Bone marrow (tissue), 2 donors: ENCODE measurements at places on chromosomes 11 and 22.

- no peak for DNase-seq
Observed at GRCh38 chr22:49936973-49937757, 18.7 kb downstream of the CRELD2 start.

- DNase-seq: no peak
Observed at GRCh38 chr11:848380-848931, 5.8 kb downstream of the TSPAN4 start.

DNA sequence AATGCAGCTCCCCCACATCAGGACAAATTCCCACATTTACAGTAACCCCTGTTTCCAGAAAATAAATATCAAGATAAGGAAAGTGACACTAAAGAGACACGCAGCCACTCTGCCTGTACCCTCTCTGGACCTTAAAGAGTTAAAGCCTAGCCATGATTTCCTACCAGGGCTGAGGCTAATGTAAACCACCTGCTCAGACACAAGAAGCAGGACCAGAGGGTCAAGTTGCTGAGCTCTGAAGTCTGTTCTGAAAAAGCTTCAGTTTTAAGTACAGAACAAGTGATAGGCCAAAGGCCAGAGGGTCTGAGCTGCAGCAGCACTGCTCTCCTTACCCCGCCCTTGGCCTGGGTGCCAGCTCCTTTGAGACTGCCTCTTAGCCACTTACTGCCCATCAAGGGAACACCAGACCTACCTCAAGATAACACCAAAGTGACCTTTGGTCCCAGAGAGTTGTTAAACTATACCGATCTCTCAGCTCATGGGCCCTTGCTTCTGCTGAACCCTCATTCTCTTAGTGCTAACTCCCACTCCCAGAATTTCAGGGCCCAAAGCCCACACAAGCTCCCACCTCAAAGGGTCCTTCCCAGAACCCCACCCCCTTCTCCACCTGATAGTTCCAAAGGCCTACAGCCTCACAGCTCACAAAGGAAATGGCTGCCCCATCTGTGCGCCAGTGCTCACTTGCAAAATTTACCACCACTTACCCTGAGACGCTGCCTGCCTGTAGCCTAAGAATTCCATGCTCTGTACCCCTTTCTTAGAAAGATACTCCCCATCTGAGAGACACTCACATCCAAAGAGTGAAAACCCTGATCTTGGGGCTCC lies 40.5 kb downstream of the IL18BP start:
- no peak for DNase-seq

GRCh38 chr11:59102259-59102765 lies 4.7 kb upstream of the FAM111B start:
- peak; percentile 26 for DNase-seq

DNA sequence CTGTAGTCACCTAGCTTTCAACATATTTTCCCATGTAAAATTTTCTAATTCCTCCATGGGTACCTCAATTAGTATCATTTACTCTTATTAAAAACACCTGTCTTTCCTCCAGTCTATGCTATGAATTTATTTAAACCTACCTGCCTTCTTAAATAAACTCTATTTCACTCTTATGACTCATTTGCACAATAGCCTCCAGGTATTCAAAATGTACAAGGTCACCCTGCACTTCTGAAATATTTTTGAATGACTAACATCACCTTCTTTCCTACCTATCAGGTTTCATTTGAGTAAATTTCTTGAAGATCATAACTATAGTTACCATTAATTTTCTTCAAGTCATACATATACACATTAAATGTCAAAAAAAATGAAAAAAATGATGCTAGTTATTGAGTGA lies 939.7 kb downstream of the DLG2 start:
- no peak for DNase-seq

GRCh38 chr11:65298655-65299179 lies 15.9 kb upstream of the CDC42EP2 start:
- DNase-seq: no peak

DNA sequence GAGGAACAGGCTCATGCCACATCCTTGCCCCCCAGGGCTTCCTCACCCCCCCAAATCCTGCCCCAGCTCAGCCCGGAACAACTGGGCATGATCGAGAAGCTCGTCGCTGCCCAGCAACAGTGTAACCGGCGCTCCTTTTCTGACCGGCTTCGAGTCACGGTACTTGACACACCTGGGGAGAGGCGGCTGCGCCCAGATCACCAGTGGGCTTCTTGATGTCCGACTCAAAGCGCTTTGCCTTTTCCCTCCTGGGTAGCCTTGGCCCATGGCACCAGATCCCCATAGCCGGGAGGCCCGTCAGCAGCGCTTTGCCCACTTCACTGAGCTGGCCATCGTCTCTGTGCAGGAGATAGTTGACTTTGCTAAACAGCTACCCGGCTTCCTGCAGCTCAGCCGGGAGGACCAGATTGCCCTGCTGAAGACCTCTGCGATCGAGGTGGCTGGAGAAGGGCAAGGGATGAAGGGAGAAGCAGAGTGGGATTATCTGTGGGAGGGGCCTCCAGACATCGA lies 3.5 kb downstream of the NR1H3 start:
- DNase-seq: no peak

GRCh38 chr11:24642648-24643047 lies 145.8 kb downstream of the LUZP2 start:
- no peak for DNase-seq

DNA sequence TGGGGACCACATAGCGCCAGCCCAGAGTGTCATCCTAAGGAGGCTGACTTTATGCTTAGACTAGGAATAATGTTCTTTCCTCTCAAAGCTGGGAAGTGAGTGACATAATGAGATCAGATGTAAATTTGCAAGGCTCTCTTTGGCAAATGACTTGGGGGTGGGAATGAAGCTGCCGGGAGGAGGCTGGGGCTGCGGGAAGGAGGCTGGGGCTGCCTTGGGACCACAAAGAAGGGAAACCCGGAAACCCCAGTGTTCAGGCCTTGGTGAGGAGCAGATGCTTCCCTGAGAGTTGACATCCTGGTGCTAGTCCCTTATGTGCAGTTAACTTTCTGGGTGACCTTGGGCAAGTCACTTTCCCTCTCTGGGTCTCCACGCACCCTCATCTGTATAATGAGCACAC lies 182.0 kb downstream of the CHST1 start:
- DNase-seq: no peak

- DNase-seq: no peak
Observed at GRCh38 chr11:133889893-133890292, 44.6 kb upstream of the SPATA19 start.

DNA sequence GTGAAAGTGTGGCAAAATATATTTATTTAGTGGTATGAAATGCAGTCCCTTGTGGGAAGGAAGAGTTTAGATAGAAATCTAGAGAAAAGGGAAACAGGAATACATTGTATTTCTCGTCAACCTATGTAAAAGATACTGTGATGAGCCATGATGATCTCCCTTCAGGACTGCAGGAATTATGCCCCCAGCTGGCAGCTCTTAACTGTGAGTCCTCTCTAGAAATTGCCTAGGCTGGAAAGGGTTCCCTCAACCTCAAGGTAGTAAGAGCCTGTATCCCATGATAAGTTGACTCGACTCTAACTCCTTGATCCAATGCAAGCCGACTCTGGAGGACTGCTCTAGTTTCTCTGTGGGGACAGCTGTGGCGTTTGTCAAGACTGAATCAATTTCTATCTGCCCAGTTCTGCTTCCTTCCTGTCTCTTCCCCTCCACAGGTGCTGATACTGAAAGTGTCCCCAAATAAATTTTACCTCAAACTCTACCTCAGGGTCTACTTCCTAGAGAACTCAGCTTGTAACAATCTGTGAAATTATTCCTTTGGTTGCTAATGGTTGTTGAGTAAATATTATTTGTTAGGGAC lies 897.3 kb downstream of the METTL15 start:
- DNase-seq: no peak

GRCh38 chr22:31344256-31344577 lies 1.9 kb downstream of the PATZ1 start:
- DNase-seq: no peak

DNA sequence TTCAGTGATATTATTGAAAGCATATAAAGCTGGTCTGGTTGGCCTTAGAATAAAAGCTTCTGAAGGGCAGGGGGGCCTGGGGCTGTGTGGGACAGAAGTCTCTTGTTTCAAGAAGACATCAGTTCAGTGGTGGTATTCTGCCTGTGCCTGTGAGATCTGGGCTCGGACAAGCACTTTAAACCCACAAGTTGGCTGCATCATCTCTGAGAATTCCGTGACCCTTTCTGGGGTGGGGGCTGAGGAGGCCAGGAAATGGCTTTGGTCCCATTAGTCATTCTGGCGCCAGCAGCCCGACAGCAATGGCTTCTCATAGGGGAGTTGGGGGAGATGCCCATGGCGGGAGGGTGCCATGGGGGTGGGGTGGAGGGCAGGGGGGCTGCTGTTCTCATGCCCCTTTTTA lies 104.1 kb downstream of the PKNOX2 start:
- no peak for DNase-seq

DNA sequence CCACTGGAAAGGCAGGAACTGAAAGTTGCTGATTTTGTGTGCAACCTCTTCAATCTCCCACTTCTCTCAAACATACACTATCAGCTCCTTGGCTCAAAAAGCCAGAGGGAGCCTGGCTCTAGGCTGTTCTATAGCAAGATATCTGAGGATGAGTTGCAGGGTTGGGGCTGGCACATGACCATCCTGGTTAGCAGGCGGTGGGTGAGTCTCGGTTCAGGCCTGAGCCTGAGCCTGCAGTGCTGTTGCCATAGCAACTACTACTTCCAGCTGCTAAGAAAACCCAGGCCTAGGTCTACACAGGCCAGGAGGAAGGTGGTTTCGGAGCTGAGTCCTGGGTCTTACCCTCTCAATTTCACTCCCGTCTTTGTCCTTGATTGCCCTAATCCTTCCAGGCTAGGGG lies 39.0 kb downstream of the CWC15 start:
- no peak for DNase-seq

DNA sequence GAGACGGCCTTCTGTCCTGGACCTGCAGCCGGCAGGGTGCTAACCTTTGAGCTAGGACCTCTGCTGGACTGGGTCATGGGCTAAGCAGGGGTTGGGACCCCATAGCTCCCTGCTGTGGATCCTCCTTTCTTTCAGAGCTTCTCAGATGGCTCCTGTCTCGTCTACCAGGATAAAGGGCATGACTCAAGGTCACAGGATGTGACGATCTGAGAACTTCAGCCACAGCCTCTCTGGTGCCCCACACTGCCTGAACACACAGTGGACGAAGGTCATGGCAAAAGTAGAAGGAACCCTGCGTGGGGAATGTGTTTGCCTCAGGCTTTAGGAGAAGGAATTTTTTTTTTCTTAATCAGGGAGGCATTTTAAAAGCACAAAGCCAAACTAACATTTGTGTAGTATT lies 196.7 kb downstream of the TRIM29 start:
- DNase-seq: no peak

GRCh38 chr11:14894657-14895598 lies 2.9 kb upstream of the CYP2R1 start:
- DNase-seq: peak; percentile 27

- DNase-seq: no peak
Observed at GRCh38 chr22:46746620-46747019, 8.6 kb upstream of the CERK start.
